Mucosa of descending colon (tissue), 3 donors: ENCODE measurements at places on chromosomes 4 and X.

GRCh38 chrX:116824785-116825184 lies 362.0 kb upstream of the CT83 start:
- no peak for DNase-seq

GRCh38 chr4:4709736-4710135 lies 149.7 kb upstream of the MSX1 start:
- no peak for DNase-seq

DNA sequence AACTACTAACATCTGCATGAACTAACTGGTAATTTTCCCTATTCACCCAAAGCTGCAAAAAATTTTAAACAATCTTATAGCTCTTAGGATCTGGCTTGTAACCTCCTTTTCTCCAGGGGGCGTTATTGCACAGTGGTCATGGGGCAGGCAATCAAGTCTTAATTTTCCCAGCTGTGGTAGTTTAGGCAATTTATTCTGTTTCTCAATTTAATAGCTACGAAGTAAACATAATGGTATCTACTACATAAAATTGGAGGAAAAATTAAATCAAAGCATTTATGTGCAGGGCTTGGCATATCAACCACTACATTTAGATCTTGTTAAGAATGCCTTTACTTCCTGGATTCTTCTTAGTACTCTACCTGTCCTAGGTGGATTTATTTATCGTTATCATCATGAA lies 137.4 kb upstream of the GUCY1A1 start:
- DNase-seq, result peak; percentile 17

- DNase-seq, result no peak
Measured at GRCh38 chr4:53786632-53787031, 195.3 kb upstream of the LNX1 start.

DNA sequence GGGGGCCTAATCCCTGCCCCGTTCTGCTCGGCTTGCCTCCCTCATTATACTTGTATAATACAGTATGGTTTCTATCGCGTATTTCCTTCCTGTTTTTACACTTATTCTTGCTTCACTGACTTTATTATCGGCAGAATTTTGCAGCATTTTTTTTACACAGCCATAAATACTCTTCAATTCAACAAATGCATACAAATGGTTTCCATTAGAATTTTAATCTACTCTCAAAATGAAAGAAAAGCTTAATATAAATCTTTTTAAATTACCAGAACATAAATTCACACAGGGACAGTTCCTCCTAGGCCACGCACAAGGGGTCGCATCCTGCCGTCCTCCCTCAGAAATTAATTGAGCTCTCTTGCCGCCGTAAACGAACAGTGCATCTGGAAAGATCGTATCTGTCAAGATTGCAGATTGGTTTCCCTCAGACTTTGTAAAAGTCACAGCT lies 42.9 kb downstream of the DCTD start:
- no peak for DNase-seq

- no peak for DNase-seq
Measured at GRCh38 chr4:3228881-3229280, 20.1 kb upstream of the MSANTD1 start.

DNA sequence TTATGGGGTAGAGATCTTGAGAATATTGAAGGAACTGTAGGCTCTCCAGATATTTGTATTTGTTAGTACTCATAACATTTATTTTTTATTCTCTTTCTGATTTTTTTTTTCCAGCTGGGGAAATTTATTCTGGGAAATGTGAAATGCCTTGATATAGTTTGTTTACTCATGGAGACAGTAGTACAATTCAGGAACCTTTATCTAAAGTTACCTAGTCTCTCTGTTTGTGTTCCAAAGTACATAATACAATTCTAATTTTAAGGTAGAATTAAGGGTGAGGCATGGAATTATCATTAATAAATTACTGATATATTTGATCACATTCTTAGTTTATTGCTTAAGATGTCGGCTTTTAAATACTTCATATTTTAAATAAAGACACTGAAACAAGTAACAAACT lies 114.0 kb downstream of the RS1 start:
- DNase-seq, result no peak

- DNase-seq, result no peak
Measured at GRCh38 chrX:40780082-40780481, 44.7 kb upstream of the MED14 start.

GRCh38 chrX:38881727-38882126 lies 80.5 kb downstream of the MID1IP1 start:
- DNase-seq, result no peak

DNA sequence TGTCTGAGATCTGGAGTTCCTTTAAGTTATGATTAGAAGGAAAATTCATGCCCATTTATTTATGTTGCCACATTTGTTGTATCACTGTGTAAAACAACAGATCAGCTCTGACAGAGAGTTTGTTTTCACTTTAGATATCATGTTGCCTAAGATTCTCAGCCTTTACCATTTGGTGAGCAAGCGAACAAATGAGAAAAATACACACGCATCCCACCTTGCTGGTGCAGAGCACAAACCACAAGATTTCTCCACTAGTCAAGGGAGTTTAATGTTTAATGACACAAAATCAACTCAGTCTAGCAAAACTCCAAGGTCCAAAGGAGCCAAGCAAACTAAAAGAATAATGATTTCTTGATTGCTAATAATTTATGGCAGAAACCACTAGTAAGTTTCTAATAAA lies 27.7 kb downstream of the FGF5 start:
- DNase-seq, result no peak

- no peak for DNase-seq
Measured at GRCh38 chr4:154332681-154333421, 158.7 kb downstream of the DCHS2 start.

GRCh38 chrX:149511081-149511480 lies 6.0 kb upstream of the IDS start:
- DNase-seq, result no peak

DNA sequence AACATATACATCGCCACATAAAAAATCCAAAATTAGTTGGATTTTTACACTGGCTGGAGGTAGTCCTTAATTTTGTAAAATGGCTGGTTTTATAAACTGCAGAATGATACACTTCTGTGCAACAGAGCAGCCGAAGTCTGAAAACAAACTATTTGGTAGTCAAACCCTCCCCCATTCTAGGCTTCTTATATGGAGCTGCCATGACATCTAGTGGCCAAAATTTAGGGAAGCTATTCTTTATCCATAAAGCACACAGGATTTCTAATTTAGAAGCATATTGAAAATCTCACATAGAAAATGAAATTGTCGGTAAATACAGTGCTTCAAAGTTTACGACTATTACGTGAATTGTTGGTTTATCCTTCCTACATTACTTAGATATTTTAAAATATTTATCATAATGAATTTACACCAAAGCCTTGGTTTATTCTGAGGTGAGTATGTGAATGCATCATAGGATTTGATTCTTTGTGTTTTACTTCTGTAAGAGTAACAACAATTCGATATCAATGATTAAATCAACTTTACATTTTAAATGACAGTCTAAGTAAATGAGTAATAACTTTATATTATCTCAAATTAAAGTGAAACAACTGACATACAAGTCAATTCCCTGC lies 113.4 kb upstream of the FAM241A start:
- no peak for DNase-seq

DNA sequence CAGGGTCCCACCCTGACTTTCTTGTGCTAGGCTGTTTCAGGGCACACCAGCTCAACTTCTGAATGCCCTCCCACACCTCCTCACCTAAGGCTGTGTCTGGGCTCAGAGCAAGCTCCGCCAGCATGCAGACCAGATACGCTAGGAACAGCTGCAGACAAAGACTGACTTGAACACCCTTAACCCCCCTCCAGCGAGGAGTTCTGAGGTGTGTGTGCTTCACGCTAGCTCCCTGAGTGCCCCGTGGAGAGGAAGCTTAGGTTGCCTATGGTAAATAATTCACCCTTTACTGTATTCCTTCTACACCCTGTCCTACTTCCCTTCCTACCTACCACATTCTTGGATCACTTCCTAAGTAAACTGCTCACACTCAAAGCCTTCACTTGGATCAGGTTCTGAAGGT lies 115.0 kb downstream of the VCX3B start:
- DNase-seq, result no peak

- no peak for DNase-seq
Measured at GRCh38 chrX:16240231-16240905, 73.1 kb downstream of the MAGEB17 start.

DNA sequence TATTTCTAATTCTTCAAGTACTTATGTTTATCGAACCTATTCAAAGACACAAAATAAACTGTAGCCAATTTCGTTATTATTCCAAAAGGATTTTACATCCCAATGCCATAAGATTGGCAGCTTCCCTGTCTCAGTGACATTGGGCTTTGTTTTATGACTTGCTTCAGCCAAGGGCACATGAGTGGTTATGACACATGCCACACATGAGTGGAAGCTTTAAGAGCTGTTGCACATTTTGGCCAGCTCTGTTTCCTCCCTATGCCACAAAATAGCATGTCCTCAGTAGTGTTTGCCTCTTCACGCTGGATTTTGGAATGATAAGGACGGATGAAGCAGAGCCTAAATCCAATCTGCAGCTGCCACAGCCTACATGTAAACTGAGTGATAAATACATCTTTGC lies 21.9 kb downstream of the SEC24D start:
- no peak for DNase-seq

DNA sequence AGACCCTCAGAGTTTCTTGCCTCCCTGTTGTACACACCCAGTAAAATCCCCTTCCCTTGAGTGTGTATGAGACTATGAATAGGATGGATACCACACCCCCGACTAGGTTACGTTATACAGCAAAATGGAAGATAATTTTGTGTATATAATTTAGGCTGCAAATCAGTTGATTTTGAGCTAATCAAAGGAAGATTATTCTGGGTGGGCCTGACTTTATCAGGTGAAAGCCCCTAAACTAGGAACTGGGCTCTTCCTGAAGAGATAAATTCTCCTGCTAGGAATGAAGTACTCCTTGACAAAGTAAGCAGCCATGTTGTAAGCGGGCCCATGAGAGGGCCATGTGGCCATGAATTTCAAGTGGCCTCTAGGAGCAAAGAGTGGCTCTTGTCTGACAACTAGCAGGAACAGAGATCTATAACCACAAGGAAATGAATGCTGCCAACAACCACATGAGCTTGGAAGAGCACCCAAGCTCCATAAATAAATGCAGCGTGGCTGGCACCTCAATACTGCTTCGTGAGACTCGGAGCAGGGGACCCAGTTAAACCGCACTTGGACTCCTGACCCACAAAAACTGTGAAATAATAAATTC lies 646.4 kb downstream of the IL1RAPL1 start:
- DNase-seq, result no peak

GRCh38 chrX:38616904-38617303 lies 55.6 kb downstream of the TSPAN7 start:
- no peak for DNase-seq

GRCh38 chr4:102761296-102761701 lies 531 bp upstream of the MANBA start:
- peak; percentile 36 for DNase-seq

DNA sequence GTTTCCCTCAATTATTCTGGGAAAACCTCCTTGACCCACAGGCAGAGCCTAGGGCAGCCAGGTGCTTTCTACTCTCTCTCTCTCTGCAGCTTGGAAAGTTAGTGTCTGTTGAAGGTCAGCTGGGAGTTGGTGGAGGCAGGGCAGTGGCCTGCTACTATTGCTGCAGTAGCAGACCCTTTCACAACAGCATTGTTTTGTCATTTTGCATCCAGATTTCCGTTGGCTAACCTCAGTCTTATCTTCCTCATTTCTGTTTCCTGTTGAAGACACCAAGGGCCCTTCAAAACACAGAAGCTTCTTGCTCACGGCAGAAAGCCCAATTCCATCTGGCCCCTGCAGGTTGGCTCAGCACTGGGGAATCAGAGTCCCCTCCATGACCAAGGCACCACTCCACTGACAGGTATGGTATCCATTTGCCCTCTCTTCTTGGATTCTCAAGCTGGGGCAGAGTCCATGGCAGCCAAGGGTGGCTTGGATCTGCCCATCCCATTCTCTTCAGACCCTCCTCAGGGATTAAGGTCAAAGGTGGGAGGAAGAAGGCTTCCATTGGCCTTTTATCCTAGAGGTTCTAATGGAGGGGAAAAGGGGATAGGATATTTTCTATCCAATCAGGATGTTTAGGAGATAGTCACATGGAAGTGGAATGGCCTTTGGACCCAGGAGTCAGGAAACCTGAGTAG lies 24.6 kb downstream of the VSIG4 start:
- peak; percentile 51 for DNase-seq

GRCh38 chrX:69795702-69796101 lies 179.8 kb downstream of the EDA start:
- DNase-seq, result no peak

- no peak for DNase-seq
Measured at GRCh38 chr4:109559625-109559982, 442 bp upstream of the MCUB start.

GRCh38 chrX:100911731-100912130 lies 17.0 kb downstream of the XKRX start:
- DNase-seq, result no peak

GRCh38 chr4:8672486-8672885 lies 79.9 kb downstream of the CPZ start:
- DNase-seq, result no peak

- no peak for DNase-seq
Measured at GRCh38 chrX:3443184-3443583, 96.7 kb upstream of the MXRA5 start.

DNA sequence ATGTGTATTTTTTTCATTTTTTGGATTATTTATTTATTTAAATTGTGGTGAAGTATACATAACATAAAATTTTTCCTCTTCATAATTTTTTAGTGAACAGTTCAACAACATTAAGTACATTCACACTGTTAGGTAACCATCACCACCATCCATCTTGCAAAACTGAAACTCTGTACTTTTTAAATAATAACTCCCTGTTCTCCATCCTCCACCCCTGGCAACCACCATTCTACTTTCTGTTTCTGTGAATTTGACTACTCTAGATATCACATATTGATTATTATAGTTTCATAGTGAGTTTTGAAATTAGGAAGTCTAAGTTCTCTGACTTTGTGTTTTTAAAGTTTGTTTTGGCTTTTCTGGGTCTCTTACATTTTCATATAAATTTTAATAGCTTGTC lies 89.3 kb upstream of the STX18 start:
- DNase-seq, result no peak

- DNase-seq, result no peak
Measured at GRCh38 chr4:110654254-110654635, 31.4 kb upstream of the PITX2 start.

DNA sequence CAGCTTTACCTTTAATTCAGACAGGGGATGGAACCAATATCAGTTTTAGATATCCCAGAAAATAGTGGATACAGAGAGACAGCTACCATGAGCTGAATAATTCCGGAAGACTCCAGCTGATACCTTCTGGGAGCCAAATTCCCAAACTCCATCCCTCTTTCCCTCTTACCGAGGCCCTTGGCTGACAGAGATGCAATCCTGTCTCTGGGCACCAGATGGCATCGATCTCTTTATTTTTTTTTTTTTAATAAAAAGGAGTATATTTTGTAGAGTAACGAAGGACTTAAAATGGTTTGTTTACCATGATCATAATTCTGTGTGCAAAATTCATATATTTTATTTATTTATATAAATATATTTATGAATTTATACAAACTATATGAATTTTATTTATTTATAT lies 31.0 kb downstream of the RAB40A start:
- DNase-seq, result no peak

GRCh38 chr4:168374772-168375523 lies 56.4 kb upstream of the DDX60 start:
- no peak for DNase-seq

GRCh38 chr4:176635372-176636261 lies 157.1 kb downstream of the VEGFC start:
- no peak for DNase-seq
